ENCODE measurements at places on chromosomes 16 and 17.

GRCh38 chr17:8909586-8910270 is 42.3 kb upstream of the PIK3R6 start:
- DNase-seq, result no peak

- DNase-seq, result no peak
Measured at GRCh38 chr16:3274490-3274889, 8.8 kb upstream of the ZNF263 start.

- peak; percentile 22 for DNase-seq
Measured at GRCh38 chr17:1039511-1040215, 42.7 kb downstream of the TIMM22 start.

- no peak for DNase-seq
Measured at GRCh38 chr16:86800894-86801293, 222.5 kb downstream of the FOXL1 start.

DNA sequence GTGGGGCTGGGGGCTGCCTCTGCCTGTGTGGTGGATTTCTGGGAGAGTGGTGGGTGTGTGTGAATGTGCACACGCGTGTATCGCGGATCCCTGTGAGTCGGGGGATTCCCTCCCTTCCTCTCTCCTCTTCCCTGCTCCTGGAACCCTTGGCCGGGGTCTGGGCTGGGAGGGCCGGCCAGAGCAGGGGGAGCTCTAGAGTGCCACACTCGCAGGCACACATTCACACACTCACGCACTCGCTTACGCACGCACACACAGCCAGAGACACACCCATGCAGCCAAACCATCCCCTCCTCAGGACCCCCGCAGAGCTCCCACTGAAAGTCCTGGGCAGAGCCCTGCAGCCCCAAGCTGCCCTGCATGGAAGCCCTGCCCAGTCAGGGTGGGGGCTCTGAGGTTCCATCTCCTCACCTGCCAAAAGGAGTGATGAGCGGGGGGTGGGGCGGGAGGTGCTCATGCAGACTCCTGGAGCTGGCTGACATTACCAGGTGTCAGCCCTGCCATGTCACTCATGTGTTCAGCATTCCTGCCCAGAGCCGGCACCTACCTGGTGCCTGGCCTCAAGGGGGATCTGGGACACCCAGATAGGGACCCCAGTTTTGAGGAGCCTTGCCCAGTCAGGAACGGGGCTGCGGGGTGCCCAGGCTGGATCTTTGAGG is 1.9 kb downstream of the NECAB2 start:
- DNase-seq, result no peak

DNA sequence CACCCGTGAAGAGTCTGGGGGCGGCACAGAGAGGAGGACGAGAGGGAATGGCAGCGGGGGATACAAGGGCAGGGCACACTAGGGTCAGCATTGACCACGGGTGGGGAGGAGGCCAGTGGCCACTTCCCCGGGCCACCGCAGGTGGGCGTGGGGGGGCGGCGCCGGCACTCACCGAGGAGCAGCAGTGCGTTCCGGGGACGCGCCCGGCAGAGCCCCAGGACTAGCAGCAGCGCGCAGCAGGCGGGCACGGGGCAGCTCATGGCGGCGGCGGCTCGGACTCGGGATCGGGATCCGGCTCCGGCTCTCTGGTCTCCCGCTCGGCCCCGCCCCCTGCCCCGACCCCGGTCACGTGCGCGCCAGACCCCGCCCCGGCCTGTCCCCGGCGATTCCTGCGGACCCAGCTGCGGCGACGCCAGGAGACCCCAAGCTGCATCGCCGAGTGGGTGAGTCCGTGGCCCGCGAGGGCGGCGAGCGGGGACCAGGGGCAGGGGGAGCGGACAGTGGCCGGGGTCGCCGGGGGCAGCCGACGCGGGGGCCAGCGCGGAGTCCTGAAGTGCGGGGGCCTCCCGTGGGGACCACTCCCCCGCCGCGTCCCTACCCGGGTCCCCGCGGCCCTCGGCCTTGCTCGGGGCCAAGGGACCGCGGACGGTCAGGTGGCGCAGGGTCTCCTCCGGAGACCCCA is at the start of the genes SGSH and SLC26A11:
Gene SGSH, minus strand, starts transcription at position 280 of the 682 bp plus-strand sequence. Its CDS starts 20 bp downstream, at position 260.
Gene SLC26A11, plus strand, starts transcription at position 374 of the 682 bp plus-strand sequence. CDS start 1,134 bp downstream, outside the sequence.
- peak; percentile 60 for DNase-seq

DNA sequence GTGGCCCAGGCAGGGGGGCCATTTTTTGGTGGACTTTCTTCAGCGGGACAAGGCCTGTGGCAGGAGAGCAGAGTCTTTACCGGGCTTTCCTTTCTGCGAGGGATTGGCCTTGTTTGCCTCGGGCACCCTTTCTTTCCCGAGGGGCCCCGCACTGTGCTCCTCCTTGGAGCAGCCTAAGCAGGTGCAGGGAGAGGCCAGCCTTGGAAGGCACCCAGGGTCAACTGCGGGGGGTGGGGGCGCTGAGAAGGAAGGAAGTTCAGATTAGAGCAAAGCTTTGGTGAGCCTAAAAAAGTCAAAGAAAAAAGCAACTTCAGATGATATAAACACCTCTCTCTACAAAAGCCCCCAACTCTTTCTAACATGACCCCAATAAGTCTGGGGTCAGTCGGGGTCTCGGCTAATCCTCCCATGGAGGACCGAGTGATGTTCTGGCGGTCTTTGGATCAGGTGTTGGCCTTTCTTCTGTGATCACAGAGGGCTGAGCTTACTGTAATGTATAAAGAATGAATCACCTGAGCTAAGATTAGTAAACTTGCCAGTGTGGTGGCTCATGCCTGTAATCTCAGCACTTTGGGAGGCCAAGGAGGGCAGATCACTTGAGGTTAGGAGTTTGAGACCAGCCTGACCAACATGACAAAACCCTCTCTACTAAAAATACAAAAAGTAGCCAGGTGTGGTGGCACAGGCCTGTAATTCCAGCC is 63.0 kb downstream of the PGS1 start:
- no peak for DNase-seq

DNA sequence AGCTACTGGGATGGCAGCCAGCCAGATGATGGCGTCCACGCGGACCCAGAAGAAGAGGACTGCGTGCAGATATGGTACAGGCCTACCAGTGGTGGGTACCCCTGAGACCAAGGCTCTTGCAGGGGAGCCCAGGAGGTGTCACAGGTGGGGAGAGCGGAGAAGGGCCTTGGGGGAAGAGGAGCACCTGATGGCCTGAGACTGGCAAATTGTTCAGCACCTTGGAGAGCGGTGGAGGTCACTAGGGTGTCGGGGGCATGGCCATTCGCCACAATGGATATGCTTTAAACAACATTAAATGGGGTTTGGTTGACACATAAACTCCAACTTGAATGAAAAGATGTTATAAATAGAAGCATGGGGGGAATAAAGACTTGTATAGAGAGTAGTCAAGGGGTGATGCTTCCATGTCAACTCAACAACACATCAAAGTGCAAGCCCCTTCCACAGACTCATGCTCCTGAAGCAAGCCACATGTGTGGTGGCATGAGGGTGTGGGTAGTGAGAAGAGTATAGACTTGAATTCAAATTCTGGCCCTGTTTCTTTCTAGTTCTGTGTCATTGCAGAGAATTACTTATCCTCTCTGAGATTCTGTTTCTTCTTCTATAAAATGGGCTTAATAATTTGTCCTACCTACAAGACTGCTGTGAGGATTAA is 22.2 kb downstream of the CLEC19A start:
- no peak for DNase-seq

DNA sequence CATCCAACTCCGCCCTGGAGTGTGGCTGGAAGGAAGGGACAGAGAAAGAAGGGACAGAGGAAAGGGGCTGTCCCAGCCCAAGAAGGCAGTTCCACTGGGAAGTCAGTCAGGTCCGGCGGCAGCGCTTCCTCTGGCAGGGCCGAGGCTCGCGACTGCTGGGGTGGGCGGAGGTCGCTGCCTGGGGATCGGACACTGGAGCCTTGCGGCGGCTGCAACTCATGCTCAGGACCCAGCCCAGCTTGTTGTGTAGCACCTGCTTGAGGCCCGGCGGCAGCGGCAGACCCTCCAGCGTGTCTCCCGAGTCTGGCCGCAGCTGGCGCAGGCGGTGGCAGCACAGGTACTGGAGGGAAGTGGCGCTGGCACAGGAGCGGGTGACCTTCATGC is 4.0 kb upstream of the MRPS34 start:
- no peak for DNase-seq

All from fibroblast of pulmonary artery (primary cell).